Vagina (tissue), 2 donors: ENCODE measurements at places on chromosomes 3 and 15. TPM values are rescaled to one million over a fixed set of nuclear protein-coding genes. Genes with fewer than 3 reads are reported as not detected.

The CLDN11 gene
- 136 TPM for total RNA-seq

The ASB14 gene
- not detected for total RNA-seq

The TMEM207 gene
- not detected for total RNA-seq

DNA sequence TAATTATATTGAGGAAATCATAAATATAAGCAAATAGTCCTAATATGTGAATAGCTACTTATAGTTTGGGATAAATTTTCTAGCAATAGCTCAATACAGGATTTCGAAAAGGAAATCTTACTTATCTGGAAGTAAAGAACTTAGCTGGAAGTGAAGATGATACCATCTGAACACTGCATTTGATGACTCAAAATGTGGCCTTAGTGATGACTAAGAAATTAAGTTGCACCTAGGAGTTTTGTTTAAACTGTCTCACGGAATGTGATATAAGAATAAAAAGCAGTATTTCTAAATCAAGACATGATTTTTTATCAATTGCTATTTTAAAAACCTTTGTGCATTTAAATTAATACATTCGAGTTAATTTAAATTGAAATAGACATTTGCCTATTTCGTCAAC lies 91.2 kb downstream of the EOMES start:
- H3K27me3 ChIP-seq = no peaks in the 10 kb centered on the region
- H3K27ac ChIP-seq = no peak overlapping the region
- no peak for DNase-seq
- no peak overlapping the region for H3K4me3 ChIP-seq

- DNase-seq = no peak
- no peaks in the 10 kb centered on the region for H3K4me1 ChIP-seq
- no peak overlapping the region for H3K4me3 ChIP-seq
- no peaks in the 10 kb centered on the region for H3K36me3 ChIP-seq
- H3K27ac ChIP-seq = no peak overlapping the region
These were observed 13.9 kb downstream of the CHST13 start for GRCh38 chr3:126537730-126538281.

DNA sequence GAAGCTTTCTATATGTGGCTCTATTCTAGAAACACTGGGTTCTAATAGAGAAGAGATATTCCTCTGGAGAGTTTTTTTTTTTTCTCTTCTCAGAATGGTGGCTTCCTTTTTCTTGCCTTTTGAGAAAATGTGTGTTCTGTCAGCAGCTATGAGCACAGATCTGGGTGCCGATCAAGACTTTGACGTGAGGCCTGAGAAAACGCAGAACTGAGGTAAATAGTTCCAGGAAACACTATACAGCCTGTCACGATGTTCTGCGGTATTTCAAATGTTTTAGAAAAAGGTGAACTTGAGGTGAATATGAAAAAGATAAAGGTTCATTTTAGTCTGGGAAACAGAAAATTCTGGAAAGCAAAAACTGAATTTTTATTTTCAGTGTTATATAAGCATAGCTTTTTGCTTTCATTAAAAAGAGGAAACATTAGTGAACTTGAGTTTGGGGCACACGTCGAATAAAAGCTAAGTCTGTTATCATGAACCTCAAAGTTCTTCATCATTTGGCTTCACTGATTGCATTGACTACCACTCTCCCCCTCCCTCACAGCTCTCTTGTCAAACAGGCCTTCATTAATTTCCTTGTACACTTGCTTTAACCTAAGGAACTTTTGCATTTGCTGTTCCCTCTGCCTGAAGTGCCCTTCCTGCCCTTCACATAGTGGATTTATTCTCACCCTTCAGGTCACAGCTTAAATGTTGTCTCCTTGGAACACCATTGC lies 265.1 kb downstream of the NFKBIZ start:
- H3K36me3 ChIP-seq = no peaks in the 10 kb centered on the region
- H3K4me1 ChIP-seq = no peaks in the 10 kb centered on the region
- H3K27ac ChIP-seq = no peak overlapping the region
- H3K27me3 ChIP-seq = no peaks in the 10 kb centered on the region

DNA sequence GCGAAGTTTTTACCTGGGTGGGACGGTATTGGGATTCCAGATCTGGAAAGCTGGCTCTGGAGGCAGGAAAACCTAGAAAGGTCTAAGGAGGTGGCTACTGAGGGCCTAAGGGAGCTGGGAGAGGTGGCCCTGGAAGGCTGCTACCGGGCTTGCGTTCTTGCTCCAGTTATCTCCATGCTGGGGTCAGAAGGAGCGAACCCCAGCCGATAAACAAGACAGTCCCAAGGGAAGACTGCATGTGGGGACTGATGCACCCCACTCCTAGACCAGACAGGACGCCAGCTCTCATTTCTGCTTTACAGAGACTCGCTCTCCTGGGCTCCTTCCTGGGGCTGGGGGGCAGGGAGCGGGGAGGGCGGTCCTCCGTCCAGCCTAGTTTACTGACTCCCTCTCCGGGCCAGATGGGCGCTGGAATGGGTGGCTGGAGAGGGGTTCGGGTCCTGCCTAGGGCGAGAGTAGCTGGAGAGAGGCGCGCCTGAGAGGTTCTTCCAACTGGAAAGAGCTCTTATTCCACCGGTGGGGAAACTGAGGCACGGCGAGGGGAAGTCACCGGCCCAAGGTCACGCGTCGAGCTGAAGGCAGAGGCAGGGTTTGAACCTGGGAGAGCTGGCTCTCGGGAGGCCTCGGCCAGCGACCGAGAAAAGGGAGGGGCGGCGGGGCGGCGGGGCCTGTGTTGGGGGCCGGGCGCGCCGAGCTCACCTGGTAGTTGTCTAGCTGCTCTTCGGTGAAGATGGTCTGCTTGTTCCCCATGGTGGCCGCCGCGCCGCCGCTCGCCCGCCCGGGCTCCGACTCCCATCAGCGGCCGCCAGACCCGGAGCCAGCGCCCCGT lies 565 bp downstream of the CIB2 start:
- H3K4me3 ChIP-seq = peak overlapping the region; percentile 63
- no peak for DNase-seq
- peak overlapping the region; percentile 88 for H3K27ac ChIP-seq
- H3K36me3 ChIP-seq = no peaks in the 10 kb centered on the region
- peaks cover 22% of the 10 kb centered on the region for H3K4me1 ChIP-seq
- no peaks in the 10 kb centered on the region for H3K27me3 ChIP-seq

- H3K36me3 ChIP-seq = no peaks in the 10 kb centered on the region
- H3K27ac ChIP-seq = no peak overlapping the region
- no peak overlapping the region for H3K4me3 ChIP-seq
- no peak for DNase-seq
- H3K4me1 ChIP-seq = no peaks in the 10 kb centered on the region
These were observed 76.2 kb upstream of the TP63 start for GRCh38 chr3:189554868-189555557.
